ENCODE measurements at places on chromosomes 1 and 21.

DNA sequence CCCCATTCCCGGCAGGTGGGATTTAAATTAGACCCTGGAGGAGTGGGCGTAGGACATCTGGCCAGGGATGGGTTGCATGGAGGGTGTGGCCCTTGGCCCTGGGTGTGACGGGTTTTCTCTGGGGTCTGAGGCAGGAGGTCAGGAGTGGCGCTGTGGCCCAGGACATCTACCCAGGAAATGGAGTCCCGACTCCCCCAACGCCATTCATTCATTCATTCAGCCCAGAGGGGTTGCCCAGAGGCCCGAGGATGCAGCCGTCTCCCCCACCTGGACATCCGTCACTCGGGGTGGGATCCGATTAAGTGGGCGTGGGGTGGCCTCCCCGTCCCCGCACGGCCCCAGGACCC is 663 bp downstream of the ATP13A2 start:
- no peak for DNase-seq

DNA sequence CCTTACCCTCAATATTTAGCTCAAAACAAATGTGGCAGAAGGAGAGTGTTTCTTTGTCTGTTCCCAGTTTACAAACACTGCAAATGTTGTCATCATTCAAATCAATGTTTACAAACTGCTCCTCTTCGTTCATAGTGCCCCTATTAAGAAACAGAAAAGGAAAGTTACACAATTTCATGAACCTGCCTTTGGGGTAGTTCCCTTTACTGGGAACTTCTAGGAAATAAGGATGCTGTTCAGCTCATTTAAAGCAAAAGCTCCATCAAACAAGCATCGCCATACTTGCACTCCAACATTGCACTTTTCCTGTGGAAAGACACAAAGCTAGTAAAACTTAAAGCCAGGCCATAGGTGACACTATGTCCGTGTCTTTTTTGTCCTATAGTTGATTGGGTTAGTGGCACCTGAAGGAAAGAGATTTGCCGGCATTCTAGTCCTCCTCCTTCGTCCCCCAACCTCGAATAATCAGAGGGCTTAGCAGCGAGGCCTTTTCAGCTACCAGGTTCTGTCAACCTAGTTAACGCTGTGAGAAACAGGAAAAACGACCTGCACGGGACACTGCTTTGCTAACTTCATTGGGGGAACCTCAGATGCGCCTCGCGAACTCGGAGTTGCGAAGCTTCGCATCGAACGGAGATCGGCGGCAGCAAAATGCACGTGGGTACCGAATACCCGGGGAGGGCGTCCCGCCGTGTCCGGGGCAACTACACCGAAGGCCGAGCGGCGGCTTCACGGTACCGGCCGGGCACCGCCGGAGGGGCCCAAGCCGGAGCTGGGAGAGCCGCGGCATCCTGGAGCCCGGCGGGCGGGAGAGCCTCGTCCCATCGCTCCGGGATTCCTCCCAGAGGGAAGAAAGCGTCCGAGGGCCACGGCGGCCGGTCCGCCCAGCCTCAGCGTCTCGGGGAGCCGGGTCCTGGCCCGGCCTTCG is 706 bp downstream of the C21orf91 start:
- no peak for DNase-seq

GRCh38 chr21:35025206-35026152 is 23.6 kb downstream of the RUNX1 start:
- DNase-seq = no peak

DNA sequence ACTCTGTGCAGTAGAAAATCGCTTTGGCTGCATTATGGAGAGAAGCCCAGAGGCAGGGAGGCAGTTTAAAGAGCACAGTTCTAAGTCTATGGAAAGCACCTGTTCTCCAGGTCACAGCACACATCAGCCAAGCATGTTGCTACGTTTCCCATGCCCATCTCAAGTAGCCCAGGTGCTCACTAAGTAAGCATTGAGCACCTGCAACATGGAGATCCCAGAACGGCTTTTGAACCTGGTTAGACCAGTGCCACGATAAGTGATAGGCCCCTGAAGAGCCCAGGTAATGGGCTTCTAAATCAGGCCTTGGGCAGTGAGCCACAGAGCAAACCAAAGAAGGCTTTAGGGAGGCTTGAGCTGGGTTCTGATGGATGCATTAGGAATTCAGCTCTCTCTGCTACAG is 186.2 kb downstream of the C1orf94 start:
- no peak for DNase-seq

DNA sequence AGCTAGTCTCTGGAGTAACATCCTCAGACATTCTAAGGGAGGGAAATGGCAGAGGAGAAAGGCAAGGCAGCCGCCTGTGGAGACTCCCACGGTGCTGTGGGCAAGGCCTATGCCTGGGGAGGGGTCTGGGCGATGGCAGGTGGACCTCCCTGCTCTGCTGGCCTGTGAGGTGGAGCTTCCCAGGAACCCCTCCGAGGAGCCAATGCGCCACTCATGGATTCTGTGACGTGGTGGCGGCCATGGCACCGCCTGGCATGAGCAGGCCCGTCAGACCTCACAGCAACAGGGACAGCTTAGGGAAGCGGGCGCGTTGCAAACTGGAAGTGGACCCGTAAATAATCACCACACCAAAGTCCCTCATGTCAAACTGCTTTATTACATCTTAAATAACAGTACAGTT is 6.7 kb upstream of the NADK start:
- no peak for DNase-seq
